ENCODE measurements at places on chromosomes 11 and 22.

GRCh38 chr11:69005631-69006368, 7.2 kb downstream of the MRGPRF start:
- DNase-seq, result no peak

GRCh38 chr22:39220890-39221850, 23.6 kb downstream of the PDGFB start:
- DNase-seq, result no peak

DNA sequence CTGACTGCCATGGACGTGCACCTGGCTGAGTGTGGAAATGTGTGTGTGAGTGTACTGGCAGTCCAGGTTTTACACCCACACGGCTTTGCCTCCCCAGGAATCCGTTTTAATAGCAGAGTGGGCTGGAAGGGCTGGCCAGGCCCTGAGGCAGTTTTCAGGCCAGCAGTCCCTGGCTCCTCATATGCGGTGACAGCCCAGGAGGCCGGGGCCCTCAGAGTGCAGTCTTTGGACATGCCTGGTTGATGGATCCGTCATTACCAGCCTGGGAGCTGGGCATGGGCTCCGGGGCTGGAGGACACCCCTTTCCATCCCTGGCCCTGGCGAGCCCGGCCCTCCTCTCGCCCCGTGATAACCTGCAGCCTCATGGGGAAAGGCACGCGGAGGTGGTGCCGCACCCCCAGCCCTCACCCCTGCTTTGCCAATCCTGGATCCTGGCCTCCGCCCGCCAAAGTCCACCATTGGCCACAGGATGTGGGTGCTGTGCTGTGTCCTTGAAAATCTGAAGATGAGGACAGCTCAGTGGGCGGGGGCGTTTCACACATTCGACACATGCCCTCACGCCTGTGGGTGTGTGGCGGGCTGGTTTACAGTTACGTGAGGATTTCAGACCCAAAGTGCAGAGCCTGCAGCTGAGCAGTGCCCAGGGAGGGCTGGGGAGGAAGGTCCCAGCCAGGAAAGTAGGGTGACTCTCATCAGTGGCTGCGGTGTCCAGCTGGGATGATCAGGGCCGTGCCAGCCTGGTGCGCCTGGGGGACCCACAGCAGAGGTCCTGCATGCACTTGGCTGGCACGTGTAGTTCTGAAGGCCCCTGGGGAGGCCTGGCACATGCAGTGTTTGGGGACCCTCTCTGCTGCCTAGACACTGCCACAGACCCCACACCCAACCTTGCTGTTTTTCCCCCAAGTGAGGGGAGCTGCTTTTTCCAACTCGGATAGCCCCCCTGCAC, 55.1 kb downstream of the RTN4R start:
- no peak for DNase-seq

DNA sequence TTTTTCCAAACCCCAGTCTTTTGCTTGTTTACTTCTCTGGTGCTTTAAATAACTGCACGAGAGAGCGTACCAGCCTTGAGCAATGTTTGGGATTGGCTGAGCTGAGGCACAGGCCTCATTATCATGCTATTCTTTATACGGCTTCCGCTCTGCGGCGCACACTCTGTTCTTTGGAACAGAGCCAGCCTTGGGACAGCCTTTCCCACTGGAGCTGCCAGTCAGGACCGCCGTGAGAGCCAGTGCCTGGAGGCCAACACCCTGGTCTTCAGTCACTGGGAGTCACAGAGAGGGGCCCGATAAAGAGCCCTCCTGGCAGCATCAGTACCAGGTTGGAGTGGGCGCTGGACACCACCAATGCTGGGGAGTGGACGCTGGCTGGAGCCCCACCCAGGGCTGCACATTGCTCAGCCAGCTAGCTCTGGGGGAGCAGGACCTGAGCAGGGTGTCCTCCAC, 125.6 kb downstream of the BCR start:
- DNase-seq, result no peak

DNA sequence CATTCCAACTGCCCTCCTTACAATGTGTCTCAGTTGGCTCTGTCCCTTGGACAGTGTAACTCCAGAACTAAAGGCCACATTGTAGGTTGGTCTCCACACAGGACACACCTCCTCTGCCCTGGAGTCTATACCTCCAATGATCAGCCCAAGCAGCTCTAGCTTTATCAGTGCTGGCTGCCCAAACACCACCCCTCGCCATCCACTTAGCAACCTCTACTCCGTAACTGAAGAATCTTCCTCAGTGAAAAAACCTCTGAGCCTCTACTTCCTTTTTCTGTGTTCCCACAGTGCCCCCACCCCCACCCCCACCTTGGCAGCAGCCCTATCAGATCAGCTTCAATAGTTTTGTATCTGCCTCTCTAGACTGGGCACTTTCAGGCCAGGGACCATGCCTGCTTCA, 33.4 kb downstream of the SERPINH1 start:
- DNase-seq, result no peak

GRCh38 chr11:105969756-105970155, 52.3 kb downstream of the MSANTD4 start:
- DNase-seq, result no peak

GRCh38 chr11:7657306-7658025, 15.8 kb downstream of the CYB5R2 start:
- DNase-seq, result no peak

All from stimulated activated CD8-positive, alpha-beta memory T cell treated with anti-CD3 and anti-CD28 coated beads, Interleukin-4, amount 100 ng/mL, for 1 hour (primary cell).